Esophagus squamous epithelium (tissue), 5 donors: ENCODE measurements at places on chromosomes 1 and 21.

DNA sequence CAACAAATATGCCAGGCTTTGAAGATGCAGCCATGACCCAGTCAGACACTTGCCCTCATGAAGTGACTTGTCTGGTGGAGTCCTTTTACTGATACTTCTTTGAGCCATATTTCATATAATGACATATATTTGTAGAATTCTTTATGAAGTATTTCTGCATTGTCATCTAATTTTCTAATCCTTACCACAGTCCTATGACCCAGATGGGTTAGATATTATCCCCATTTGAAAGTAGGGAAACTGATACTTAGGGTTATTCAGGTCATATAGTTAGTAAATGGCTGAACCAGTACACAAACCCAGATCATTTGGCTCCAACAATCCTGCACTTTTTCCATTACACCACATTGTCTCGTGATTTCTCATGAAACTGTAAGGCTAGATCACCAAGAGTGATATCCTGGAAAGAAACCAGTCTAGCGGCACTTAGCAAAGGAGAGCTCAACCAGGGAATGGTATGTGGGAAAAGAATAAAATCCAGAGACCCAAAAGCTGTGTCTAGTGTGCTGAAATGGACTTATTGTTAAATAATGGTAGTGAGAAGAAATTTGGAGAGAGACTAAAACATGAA lies 49.6 kb downstream of the ZFYVE9 start:
- no peak for DNase-seq

GRCh38 chr1:201640624-201641023 lies 101.7 kb downstream of the NAV1 start:
- no peak for DNase-seq

DNA sequence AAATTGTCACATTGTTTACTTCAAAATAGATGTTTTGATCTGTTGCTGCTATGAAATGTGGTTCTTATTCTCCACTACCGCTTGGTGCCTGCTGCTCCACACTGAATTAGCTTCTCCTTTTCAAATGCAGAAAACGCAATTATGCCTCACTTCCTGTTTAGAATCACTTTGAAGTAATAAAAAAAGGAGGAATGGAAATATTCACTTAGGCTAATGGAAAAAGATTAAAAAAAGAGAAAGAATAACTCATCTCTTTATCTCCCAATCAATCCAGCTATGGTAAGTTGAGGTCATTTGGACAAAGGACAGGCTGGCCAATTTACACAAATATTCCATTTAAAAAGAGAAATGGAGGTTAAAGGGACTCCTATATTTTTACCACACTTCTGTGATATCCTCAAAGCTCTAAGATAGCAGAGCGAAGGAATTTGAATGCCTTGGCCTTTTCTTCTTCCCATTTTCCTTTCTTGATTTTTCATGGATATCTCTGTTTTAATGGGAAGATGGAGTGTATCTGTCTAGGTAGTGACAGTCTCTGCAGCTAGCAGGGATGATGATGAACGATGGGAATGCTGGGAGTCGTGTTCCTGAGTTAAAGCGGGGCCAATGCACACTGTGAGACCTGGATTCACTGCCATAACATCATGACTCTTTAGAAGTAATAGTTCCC lies 35.7 kb downstream of the RGS5 start:
- no peak for DNase-seq

DNA sequence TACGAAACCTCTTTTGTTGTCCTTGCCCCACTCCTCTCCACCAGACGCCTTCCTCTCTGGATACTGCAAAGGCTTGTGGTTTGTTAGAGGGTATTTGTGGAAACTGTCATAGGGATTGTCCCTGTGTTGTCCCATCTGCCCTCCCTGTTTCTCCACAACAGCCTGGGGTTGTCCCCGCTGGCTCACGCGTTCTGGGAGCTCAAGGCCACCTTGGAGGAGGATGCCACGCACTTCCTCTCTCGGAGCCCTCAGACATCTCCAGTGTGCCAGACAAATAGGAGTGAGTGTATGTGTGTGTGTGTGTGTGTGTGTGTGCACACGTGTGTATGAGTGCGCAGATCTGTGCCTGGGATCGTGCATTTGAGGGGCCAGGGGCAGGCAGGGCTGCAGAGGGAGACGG lies 37.6 kb upstream of the IL19 start:
- no peak for DNase-seq

DNA sequence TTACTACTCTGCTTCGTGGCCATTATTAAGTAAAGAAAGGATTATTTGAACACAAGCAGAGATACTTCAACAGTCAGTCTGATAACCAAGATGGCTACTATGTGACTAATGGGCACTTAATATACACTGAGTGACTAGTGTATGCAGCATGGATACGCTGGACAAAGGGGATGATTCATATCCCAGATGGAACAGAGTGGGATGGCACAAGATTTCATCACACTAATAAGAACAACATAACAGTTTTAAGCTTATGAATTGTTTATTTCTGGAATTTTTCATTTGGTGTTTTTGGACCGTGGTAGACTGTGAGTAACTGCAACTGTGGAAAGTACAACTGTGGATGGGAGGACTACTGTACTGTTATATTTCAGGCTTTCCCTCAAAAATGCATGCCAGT lies 9.4 kb downstream of the ZCCHC17 start:
- no peak for DNase-seq

- DNase-seq, result no peak
Measured at GRCh38 chr1:236394879-236395229, 768 bp downstream of the EDARADD start.

DNA sequence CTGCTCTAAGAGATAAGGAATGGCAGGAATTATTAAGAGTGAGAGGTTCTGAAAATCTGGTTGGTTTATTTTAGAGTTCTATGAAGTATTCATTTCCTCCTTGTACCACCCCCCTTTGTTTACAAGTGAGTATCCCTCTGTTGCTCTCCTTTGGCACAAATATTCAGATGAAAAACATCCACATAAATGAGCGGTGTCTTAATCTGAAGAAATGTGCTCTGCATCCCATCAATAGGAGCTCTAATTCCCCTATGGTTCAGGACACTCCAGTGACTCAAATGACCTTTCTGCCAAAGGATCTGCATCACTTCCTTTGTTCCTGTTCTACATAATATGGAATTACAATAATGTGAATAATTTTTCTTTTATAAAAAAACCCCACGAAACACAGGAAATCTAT lies 16.6 kb downstream of the DDAH1 start:
- DNase-seq, result no peak

- DNase-seq, result no peak
Measured at GRCh38 chr1:171807556-171807955, 26.1 kb downstream of the METTL13 start.

DNA sequence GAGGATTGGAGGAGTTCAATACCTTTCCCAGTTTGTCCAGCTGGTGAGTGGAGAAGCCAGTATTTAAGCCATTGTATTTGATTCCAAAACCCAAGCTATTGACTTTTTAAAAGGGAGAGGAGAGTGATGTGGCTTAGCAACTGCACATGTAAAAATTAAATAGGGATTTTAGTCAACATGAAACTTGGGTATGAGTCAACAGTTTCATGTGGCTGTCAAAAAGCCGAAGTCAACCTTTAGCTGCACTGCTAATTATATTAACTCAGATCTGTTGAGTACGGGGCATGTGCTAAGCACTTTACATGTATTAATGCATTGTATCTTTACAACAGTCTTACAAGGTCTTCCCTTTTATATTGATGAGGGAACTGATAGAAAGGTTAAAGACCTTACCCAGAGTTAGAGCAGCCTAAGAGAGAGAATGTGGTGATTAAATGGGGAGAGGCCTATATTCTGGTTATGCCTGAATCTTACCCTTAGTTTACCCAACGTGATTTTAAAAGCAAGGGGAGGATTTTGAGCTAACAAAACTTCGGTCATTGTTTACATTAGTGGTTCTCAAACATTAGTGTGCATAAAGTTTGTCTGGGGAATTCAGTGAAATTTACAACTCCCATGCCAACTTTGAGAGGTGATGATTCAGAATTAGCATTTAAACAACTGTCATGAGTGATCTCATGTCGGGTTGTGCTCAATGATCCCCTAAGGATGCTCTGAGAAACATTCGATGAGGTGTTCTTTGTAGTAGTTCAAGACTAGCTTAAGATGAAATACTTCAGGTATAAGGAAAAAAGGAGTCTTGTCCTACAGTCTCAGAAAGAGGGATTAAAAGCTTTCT lies 6.9 kb upstream of the SLC35F3 start:
- DNase-seq, result no peak

GRCh38 chr21:32380940-32381339 lies 11.9 kb downstream of the URB1 start:
- DNase-seq, result no peak

DNA sequence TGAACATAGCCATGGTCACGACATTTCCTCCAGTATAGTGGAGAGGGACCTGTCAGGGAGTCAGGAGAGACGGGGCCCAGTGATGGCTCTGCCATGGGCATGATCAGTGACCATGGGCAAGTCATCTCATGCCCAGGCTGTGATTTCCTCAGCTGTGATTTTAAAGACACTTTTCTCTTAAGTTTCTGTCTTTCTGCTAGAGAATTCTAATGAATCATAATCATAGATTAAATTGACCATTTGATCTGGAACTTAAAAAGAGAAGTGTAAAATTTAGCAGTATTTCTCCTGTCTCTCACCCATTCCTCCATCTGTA lies 112.7 kb downstream of the USP25 start:
- DNase-seq, result no peak

DNA sequence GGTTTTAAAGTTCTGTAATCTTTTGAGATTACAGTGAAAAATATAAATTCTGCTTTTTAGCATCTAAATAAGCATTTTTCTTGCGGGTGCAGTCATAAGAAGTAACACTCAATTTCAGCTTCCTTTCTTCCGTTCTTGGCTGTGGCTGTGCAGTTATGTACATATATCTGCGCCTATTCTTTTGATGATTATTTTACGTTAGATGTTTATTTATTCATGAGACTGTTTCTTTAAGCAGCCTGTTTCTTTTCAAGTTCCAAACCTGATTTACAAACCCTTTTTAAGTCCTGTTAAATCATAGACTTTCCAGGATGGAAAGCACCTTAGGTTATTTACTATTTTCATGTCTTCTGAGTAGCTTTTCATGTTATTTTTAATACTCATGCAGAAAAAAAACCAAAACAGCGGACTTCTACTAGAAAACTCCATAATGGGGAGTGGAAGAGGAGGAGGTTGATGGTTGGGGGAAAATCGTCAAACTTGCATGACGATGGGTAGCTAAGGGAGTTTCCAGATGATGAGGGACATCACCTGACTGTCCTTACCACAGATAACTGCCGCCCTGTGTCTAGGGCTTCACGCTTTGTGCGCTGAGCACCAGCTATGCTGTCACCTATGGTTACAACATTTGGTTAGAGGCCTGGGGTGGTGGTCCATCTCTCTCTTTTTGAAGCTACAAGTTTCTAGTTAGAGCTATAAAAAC lies 2.6 kb downstream of the PRDM2 start:
- DNase-seq, result no peak

GRCh38 chr21:45540601-45540970 lies 1.7 kb downstream of the SLC19A1 start:
- no peak for DNase-seq

GRCh38 chr1:4647391-4647790 lies 7.0 kb upstream of the AJAP1 start:
- no peak for DNase-seq

GRCh38 chr1:179817056-179817455 lies 60.5 kb downstream of the TOR1AIP2 start:
- no peak for DNase-seq

DNA sequence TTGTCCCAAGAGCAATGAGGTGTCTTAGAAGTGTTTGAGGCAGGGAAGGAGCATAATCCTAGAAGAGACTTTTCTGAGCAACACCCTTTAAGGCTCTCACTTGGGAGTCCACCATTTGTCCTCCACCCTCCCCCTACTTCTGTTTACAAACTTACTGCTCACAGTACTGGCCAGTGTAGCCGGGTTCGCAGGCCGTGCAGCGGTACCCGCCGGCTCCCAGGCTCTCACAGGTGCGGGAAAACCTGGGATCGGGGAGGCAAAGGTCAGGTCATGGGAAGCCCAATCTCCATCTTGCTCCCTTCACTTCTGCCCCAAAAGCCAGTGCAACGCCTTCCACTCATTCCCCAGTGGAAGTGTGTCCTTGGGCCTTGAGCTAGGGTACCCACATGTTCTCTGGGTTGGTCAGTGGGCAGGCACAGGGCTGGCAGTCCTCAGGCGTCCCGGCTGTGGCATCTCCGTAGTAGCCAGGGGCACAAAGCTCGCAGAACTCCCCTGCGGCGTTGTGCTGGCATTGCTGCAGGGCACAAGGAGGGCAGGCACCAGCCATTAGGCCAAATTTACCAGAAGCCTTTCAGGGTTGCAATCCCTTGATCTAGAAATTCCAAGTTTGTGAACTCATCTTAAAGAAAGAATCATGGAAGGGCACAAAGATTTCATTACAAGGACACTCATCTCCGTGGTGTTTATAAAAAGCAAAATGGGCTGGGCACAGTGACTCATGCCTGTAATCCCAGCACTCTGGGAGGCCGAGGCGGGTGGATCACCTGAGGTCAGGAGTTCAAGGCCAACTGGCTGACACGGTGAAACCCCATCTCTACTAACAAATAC lies 49.8 kb downstream of the LDLRAD2 start:
- no peak for DNase-seq

GRCh38 chr1:87329051-87329525 lies 408 bp downstream of the LMO4 start:
- no peak for DNase-seq

DNA sequence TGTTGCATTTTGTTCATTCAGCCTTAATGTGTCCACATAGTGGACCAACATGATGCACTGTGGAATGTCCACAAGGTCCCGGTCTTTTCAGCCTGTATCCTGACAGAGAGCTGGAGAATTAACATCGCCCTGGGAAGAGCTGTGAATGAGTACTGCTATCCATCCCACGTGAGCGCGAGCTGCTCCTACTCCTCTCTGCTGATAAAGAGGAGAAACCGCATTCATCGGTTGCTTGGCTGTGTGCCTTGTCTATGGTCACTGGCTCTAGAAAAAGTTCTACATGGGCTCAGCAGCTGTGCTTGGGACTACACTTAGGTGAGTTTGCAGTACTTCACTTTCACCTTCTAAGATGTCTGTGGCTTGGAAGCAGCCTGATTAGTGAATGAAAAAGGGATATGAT lies 31.1 kb upstream of the IGSF5 start:
- DNase-seq, result no peak

DNA sequence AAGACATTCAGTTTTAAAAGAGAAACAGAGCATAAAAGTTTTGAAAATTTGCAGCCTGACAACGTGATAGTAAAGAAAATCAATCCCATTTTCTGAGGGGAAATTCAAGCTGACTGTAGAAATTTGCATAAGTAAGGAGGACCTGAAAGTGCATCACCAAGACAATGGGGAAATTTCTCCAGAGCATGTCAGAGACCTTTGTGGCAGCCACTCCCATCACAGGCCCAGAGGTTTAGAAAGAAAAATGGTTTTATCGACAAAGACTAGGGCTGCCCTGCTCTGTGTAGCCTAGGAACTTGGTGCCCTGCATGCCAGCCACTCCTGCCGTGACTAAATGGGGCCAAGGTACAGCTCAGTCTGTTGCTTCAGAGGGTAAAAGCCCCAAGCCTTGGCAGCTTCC lies 1640.2 kb upstream of the PRMT6 start:
- DNase-seq, result no peak

GRCh38 chr21:41926807-41927171 lies 27.0 kb downstream of the C2CD2 start:
- DNase-seq, result no peak

GRCh38 chr1:32761253-32761877 lies 55.8 kb downstream of the YARS1 start:
- DNase-seq, result no peak
